ENCODE measurements at places on chromosomes 2 and 18.

GRCh38 chr2:23484275-23484674 is 99.3 kb downstream of the KLHL29 start:
- no peak for DNase-seq

- no peak for DNase-seq
Measured at GRCh38 chr2:191481305-191482070, 196.4 kb upstream of the NABP1 start.

- DNase-seq: no peak
Measured at GRCh38 chr2:20212459-20212870, 12.5 kb downstream of the SDC1 start.

DNA sequence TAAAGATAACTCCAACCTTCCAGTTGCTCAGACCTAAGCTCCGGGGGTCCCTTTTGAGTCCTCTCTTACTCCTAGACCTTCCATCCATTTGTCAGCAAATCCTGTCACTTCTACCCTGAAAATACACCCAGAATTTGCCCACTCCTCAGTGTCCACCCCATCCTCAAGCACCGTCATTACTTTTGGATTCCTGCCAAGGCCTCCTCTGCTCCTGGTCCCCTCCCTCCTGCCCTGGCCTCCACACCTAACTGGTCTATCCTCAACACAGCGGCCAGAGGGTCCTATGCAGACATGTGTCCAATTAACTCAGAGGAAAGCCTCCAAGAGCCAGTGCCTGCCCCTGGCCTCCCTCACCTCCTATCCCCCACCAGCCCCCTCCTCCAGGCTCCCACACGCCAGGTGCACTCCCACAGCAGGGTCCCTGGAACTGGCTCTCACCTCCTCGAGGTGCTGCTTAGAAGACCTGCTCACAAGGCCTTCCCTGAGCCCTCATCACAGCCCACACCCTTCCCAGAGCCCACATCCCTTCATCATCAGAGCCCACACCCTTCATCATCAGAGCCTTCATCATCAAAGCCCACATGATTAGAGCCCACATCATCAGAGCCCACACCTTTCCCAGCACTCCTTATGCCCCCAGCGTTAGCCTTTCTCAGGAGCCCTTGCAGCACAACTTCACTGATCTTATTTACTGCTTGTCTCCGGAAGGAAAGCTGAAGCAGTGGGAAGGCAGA is 20.4 kb downstream of the FAM178B start:
- DNase-seq: no peak

DNA sequence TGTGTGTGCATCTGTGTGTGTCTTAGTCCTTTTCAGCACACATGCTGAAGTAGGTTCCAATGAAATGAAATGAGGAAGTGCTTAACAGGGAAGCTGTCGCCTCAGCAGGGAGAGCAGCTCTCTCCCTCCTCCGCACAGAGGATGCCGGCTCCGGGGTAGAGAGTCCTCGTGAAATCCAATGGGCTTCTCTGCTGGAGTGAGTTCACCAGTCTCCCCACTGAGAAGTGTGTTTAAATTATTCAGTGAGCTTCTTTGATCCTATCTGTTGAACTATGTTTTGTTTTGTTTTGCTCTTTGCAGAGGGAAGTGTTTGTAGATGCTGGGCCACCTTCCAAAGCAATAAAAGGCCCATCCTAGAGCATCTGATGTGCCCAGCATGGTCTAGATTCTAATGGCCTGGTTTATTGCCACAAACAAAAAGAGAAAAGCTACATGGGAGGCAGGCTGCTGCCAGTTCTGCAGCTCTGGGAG is 6.7 kb downstream of the PPP1R7 start:
- DNase-seq: no peak

DNA sequence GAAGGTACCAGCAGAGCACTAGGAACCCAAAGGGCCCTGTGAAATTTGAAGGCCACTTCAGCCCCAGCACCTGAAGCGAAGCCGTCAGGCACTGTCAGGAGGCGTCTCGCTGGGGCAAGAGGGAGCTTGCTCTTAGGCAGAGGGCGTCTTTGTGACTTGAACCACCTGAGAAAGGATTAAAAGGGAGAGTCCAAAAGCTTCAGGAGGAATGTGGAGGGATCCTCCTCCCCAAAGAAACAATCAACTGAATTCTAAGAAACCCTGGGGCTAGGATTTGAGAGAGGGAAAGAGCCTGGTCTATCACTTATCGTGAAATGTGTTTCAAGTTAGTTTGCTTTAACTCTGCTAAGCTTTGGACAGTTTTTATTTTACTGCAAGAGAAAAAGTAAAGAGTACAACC is 324.9 kb upstream of the SOX11 start:
- no peak for DNase-seq

GRCh38 chr18:57775937-57776336 is 27.2 kb downstream of the ATP8B1 start:
- no peak for DNase-seq

All from effector memory CD4-positive, alpha-beta T cell (primary cell).